ENCODE measurements at places on chromosomes 12 and 14. TPM values are rescaled to one million over a fixed set of nuclear protein-coding genes. Genes with fewer than 3 reads are reported as not detected.

DNA sequence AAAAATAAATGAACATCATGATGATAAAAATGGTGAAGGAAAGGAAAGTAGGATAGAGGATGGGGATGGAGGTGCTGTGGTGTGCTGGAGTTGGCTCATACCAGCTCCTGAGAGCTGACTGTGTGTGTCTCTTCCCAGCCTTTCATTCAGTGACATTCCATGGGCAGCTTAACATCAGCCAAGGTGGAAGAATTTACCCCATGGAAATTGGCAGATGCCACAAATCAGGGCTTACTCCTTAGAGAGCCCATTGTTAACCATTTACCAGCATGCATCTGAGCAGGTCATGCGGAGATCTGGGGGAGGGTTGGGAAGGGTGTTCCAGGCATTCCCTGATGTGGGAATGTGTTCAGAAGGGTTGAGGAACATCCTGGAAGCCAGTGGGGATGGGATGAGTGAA, 164.7 kb upstream of the MYL2 start:
- H3K36me3 ChIP-seq: no peaks in the 10 kb centered on the region
- H3K27ac ChIP-seq: no peak overlapping the region
- H3K4me3 ChIP-seq: no peak overlapping the region
- no peaks in the 10 kb centered on the region for H3K4me1 ChIP-seq
- peaks cover 16% of the 10 kb centered on the region for H3K27me3 ChIP-seq

MYF5 gene
- 0.07 TPM for polyA plus RNA-seq

GRCh38 chr14:75401361-75401760, 26.5 kb upstream of the JDP2 start:
- H3K27ac ChIP-seq: no peak overlapping the region
- peaks cover 13% of the 10 kb centered on the region for H3K4me1 ChIP-seq
- H3K4me3 ChIP-seq: no peak overlapping the region
- H3K27me3 ChIP-seq: no peaks in the 10 kb centered on the region

GRCh38 chr12:109637348-109637747, 63.8 kb downstream of the MVK start:
- H3K27ac ChIP-seq: no peak overlapping the region
- H3K4me3 ChIP-seq: no peak overlapping the region
- no peaks in the 10 kb centered on the region for H3K27me3 ChIP-seq
- no peak for DNase-seq
- H3K36me3 ChIP-seq: no peaks in the 10 kb centered on the region

GRCh38 chr14:102094101-102094500, 7.3 kb upstream of the HSP90AA1 start:
- no peak overlapping the region for H3K27ac ChIP-seq
- no peaks in the 10 kb centered on the region for H3K27me3 ChIP-seq
- H3K4me3 ChIP-seq: no peak overlapping the region
- H3K4me1 ChIP-seq: peaks cover 5% of the 10 kb centered on the region
- H3K36me3 ChIP-seq: no peaks in the 10 kb centered on the region

- H3K27me3 ChIP-seq: no peaks in the 10 kb centered on the region
- H3K4me1 ChIP-seq: no peaks in the 10 kb centered on the region
- no peaks in the 10 kb centered on the region for H3K36me3 ChIP-seq
- H3K4me3 ChIP-seq: no peak overlapping the region
Measured at GRCh38 chr14:64612021-64612380, 62.2 kb downstream of the PPP1R36 start.

All from large intestine (tissue), 12 donors.